ENCODE measurements at places on chromosomes 4 and X. TPM values are rescaled to one million over a fixed set of nuclear protein-coding genes. Genes with fewer than 3 reads are reported as not detected.

LNX1 gene
- 19.5 TPM for polyA plus RNA-seq

JCHAIN gene
- 0.90 TPM for polyA plus RNA-seq

BMP3 gene
- polyA plus RNA-seq, result 18.0 TPM

PNMA6A gene
- 9.2 TPM for polyA plus RNA-seq

GPRASP1 gene
- 14.4 TPM for polyA plus RNA-seq

Data from right renal pelvis (tissue), 4 donors.